ENCODE measurements at places on chromosomes 2 and 18.

DNA sequence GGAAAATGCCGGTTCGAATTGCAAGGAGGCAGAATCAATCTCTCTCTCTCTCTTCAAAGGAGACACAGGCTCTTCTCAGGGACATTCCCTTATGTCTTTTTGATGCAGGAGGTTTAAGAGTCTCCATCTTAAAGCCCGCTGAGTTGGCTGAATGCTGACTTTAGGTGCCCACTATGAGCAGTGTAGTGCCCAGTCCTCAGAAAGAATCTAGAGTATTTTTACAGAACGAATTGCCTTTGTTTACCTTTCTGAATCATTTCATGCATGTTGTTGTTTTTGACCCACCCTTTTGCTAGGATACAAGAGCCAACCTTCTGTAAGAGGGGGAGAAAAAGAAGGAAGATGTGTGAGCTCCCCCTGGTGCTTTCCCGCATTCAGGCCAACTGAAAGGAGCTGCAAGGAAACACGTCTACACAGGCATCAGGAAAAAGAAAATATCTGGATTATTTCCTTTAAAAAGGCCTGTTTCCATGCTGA is 193.5 kb upstream of the TCF4 start:
- DNase-seq = peak; percentile 71

- no peak for DNase-seq
Measured at GRCh38 chr2:74095632-74096031, 52.1 kb downstream of the BOLA3 start.

DNA sequence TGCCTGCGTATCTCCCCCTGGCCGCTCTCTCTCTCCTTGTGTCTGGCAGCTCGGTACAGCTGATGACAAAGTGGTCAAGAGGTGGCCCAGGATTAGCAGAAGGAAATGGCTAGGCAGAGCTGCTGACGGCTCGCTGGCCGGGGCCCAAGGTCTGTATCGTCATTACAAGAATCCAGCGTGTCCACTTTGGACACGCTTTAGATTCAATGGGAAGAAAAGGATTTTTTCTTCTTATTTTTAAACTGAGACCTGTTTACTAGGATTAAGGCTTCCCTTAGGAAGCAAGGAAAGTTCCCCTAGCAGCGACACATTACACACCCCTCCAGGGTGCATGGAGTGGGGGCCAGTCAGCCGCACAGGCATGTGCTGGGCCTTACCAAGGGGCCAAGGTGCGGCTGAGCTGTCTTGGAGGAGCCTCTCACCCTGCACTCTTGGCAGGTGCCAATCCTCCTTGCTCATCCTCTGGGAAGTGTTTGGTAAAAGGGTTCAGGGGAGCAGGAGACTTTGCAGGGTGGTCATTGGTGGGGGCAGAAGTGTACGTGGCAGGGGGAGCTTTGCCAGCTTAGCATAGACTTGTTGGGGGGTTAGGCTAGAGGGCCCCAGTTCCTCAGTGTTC is 76.8 kb downstream of the POLR1A start:
- DNase-seq = no peak

- no peak for DNase-seq
Measured at GRCh38 chr2:180523621-180524340, 456.6 kb upstream of the UBE2E3 start.

GRCh38 chr2:1662606-1663180 is 81.6 kb downstream of the PXDN start:
- no peak for DNase-seq

DNA sequence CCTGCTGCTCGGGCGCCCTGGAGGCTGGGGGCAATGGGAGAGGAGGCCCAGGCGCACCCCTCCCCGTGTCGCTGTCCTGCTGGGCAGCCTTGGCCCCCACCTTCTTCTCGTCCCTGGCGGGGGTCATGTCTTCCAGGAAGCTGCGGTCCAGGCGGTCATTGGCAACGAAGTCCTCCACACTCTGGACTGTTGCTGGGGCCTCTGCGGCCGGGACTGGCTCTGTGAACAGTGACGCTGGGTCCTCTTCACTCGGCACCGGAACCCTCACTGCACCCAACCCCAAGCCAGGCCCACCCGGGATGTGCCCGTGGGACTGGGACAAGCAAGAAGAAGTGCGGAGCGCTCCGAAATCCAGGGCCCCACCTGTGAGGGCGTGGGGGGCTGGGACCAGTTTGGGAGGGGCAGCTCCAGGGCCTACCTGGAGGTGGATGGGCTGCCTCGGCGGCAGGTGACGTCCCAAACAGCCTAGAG is 308.0 kb downstream of the CCDC74A start:
- no peak for DNase-seq

GRCh38 chr2:30201990-30202389 is 29.3 kb upstream of the LBH start:
- no peak for DNase-seq

DNA sequence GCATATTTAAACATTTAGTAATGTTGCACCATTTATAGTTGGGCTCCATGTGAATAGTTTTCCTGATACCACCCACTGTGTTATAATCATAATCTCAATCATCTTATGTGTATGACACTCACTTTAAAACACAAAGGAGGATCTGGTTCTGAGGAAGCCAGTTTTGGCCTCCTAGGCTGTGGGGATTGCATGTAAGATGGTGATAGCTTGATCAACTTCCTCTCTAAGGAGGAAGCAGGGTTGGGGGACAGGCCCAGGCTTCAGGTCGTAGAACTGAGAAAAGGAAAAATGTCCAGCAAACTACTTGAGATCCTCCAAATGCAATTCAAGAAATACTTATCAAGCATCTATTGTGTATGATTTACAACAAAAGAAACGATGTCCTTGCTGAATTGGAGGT is 4.9 kb upstream of the PPM1B start:
- DNase-seq = no peak

DNA sequence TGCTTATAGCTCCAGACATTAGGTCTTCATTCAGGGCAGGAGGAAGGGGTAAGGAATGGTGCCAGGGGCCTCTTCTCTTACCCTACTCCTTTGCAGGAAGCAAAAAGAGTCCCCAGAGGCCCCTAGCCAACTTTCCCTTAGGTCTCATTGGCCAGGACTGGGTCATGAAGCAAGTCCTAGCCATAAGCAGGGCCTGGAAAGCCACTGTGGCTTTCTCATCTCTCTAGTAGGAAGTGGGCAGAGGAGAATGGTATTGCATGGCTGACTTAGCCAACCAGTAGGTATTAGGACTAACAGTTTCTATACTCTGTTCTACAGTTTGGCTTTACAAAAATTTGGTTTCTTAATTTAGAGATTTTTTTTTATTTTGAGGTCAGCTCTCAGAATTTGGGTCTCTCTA is 4.8 kb downstream of the FAM228A start:
- DNase-seq = no peak

GRCh38 chr2:221402072-221402471 is 170.0 kb downstream of the EPHA4 start:
- DNase-seq = no peak

GRCh38 chr2:177400337-177400923 is 7.9 kb downstream of the AGPS start:
- DNase-seq = no peak

DNA sequence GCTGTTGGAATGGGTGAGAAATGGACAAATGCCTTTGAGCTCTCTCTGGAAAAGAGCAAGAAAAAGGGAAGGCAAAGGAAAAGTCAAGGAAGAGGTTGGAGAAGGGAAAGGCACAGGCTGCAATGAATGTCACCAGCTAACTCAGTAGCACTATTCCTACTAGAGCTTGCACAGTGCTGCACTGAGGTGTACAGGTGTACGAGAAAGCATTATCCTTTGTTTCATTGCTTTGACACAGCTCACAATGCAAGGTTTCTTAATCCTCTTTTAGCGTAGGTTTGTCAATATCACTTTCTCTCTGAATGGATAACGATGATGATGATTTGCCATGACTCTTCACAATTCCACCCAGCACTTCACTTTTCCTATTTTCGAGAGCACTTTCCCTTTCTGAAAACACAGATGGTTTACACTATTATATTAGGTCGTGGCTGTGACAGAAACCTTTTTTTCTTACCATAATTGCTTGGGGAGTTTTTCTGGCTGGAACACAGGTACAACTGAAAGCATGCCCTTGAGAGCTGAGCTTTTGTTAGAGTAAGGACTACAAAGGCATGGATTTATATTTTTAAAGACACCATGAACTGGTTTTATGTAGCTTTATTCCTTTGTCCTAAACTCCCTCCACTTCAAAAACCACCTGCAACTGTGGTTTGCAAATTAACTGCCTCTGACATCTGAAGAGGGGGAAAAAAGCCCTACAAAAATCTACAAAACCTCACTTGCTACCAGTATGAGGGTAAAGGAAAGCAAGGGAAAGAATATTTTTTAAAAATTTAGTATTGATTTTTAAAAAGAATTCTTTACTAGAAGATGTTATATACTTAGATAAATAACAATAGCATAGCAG is 265.5 kb downstream of the TGIF1 start:
- no peak for DNase-seq

DNA sequence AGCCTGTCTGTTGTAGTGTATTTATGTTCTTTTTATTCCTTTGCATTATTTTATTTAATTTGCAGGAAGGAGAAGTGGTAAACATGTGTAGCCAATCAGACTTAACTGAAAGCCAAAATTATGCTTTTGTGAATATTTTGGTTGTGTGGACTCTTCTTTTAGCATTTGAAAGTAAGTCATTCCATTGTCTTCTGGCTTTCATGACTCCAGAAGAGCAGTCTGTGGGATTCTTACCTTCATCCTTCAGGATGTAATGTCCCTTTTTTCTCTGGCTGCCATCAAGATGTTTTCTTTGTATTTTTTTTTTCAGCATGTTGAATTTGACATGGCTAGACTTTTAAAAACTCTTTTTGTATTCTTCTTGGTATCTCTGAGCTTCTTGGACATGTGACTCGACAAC is 895.2 kb upstream of the ZEB2 start:
- no peak for DNase-seq

DNA sequence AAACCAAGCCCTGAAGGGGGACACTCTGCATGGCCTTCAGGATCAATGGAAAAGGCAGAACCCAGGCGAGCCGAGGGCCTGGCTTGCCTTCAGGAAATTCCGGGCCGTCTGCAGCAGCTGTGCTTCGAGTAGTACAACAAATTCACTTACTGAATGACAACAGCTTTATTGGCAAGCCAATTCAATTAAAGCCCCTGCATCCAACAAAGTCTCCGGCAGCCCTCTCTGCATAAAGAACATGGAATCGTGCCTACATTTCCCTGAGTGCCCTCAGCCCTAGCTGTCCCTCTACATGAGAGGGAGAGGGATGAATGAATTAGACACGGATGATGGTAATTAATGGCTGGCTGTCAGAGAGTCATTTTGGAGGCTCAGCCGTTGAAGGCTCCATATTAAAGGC is 189.0 kb downstream of the BCL11A start:
- no peak for DNase-seq

DNA sequence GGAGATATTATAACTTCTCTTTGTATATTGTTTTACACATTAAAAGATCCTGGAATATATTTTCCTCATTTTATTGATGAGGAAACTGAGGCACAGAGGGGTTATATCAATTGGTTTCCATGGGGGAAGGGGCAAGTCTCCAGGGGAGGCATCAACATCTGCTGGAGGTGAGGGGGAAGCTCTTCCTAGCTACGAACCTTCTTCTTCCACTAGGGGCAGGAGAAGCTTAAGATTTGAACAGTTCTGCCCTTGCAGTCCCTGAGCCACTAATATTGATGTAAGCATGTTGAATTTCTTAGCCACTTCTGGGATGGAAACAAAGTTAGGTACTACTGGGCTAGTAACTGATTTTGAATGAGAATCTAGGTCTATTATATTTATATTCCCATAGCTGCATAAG is 140.1 kb upstream of the AQP4 start:
- DNase-seq = no peak

- DNase-seq = no peak
Measured at GRCh38 chr2:13114391-13114790, 397.7 kb downstream of the TRIB2 start.

- DNase-seq = no peak
Measured at GRCh38 chr2:159880729-159881128, 82.7 kb upstream of the CD302 start.

DNA sequence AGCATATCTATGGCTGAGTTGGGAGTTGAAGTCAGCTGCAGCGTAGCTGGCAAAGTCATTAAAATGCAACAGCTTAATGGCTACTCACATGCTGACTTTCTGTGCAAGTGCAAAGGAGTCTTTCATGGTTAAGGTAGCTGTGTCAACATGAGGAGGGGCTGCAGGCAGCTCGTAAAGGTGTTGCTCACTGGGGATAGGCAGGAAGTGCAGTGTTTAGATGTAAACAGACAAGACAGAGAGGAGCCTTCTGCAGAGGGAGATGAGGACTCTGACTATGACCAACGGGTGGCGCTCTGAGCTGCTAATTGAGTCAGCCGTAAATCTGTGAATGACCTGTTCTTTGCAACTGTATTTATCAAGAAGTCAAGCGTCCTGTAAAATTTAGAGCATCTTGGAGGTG is 22.3 kb upstream of the CAVIN2 start:
- peak; percentile 61 for DNase-seq

GRCh38 chr2:108184419-108184818 is 55.3 kb upstream of the SULT1C3 start:
- peak; percentile 53 for DNase-seq

- DNase-seq = no peak
Measured at GRCh38 chr18:5571666-5572065, 27.9 kb upstream of the EPB41L3 start.

DNA sequence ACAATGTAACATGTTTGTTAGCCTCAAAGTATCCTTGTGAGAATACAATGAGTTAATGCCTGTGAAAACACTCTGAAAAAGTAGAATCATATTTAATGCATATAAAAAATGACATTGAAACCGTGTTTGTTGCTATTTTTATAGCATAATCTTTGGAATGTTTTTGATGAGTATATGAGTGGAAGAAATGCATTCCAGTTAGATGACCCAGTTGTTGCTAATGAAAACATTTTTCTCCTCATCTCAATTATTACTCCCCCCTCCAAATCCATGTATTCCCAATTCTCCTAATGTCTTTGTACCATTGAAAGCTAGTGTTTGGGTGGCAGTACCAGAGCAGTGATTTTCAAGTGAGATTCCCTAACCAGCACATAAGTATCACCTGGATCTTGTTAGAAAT is 67.1 kb upstream of the DSEL start:
- DNase-seq = no peak

DNA sequence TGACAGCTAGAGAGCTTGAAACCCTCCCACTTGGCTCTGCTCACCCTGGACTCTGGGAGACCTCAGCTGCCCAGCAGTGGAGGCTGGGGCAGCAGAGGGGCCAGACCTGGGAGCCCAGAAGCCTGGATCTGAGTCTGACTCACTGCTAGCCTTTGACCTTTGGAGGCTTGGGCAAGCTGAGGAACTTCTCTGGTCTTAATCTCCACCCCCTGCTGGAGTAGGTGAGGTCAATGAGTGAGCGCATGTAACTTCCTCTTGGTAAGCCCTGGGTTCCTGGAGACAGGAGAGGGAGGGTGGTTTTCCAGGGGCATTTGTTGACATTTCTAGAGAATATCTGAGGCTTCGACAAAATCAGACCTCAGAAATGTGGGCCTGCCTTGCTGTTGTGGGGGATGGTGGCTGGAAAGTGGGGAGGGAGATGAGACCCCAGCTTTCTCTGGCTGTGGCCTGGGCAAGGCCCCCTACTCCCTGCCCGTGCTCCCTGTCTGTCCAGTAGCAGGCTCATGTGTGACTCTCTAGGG is 73.0 kb upstream of the YWHAQ start:
- DNase-seq = no peak

GRCh38 chr2:73946215-73946614 is 19.5 kb downstream of the DGUOK start:
- DNase-seq = no peak
